ENCODE measurements at places on chromosomes 3 and 15.

DNA sequence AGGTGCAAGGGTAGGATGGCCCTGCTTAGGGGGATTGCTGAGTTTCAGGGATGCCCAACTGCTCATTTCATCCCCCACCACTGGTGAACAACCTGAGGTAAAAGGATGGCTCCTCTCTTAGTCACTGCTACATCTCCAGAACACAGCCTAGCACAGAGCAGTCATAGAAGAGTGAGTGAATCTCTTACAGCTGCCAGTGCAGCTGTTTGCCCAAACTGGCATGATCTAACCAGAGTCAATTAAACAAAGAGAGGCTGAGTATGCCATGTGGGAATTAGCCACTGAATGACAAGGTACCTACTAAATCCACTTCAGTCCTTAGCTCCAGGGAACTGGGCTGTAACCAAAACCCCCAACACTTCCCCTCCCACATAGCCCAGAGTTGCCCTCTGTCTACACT is 6.8 kb upstream of the NCKIPSD start:
- DNase-seq = no peak

DNA sequence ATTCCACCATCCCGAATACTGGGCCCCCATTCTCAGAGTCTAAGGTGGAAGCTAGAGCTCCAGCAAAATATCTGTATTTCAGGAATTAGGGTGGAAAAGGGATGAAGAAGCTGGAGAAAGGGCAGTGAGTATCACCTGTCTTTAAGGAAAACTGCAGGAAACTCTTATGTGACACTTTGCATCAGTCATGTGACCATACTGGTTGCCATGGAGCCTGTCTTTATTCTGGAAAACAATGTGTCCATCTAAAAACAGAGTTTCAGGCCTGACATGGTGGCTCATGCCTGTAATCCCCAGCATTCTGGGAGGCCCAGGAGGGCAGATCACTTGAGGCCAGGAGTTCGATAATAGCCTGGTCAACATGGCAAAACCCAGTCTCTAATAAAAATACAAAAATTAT is 52.9 kb upstream of the FSIP1 start:
- DNase-seq = no peak

DNA sequence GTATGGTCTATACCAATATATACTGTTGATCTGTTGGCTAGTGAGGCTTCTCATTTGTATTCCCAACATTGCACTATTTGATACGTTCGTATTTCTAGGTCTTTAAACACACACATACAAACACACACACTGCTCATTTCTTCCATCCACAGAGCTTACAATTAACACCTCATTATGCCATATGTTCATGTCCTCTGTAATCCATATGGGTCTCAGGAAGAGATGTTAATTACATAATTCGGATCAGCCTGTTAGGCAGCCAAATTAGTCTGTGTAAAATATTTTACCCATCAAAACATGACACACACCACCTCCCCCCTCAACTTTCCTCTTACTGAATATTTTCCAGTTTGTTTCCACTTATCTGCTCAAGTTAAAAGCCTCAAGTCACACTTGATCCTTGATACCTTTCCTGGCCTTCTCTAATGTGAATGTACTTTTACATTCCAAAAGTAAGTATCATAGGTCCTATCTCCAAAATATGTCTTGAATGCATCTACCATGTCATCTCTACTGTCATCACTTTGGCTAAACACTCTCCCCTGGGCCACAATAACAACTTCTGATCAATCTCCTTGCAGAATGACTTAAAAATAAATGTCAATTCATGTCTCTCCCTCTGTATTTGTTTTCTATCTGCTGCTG is 28.2 kb downstream of the EOGT start:
- DNase-seq = no peak

- DNase-seq = no peak
These were observed 4.7 kb downstream of the ZIC1 start for GRCh38 chr3:147413686-147414389.

- no peak for DNase-seq
These were observed 23.2 kb downstream of the LOXL1 start for GRCh38 chr15:73949496-73949895.

DNA sequence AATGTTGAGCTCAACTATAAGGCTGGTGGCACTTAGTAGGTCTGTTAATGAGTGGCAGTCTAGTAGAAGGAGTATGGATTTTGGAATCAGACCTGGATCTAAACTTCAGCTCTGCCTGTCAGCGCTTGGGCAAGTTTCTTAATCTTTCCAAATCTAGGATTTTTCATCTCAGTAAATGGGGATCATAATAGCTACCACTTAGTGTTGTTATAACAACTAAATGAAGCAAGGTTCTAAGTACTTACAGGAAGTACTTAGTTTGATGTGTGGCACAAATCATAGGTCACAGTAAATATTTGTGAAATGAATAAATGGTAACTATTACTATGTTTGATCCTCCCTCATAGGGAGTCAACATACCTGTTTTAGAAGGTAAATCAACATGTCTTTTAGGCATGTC is 31.4 kb downstream of the SLC49A4 start:
- DNase-seq = no peak

GRCh38 chr15:33500432-33501195 is 189.8 kb downstream of the RYR3 start:
- no peak for DNase-seq

GRCh38 chr15:71591057-71591456 is 219.3 kb upstream of the NR2E3 start:
- no peak for DNase-seq

DNA sequence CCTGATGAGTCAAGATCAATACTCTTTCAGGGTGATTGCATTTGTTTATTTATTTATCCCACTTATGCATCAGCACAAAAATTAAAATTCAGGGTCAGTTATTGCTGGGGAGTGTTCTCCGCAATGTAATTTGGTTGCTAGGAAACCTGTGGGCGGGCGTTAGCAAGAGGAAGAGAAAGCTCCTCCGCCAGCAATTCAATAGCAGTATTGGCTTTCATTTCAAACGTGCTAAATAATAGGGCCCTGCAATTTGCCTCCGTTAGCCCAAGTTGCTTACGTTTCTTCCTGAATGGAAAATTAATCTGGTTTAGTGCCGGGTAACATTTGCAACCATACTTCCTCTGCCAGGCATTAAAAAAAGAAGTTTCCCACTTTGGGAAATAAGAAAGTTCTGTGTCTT is 35.5 kb upstream of the PLCL2 start:
- peak; percentile 56 for DNase-seq

- no peak for DNase-seq
These were observed 66.5 kb downstream of the LEKR1 start for GRCh38 chr3:156892701-156893100.
